ENCODE measurements at places on chromosomes 3 and 15. TPM values are rescaled to one million over a fixed set of nuclear protein-coding genes. Genes with fewer than 3 reads are reported as not detected.

DNA sequence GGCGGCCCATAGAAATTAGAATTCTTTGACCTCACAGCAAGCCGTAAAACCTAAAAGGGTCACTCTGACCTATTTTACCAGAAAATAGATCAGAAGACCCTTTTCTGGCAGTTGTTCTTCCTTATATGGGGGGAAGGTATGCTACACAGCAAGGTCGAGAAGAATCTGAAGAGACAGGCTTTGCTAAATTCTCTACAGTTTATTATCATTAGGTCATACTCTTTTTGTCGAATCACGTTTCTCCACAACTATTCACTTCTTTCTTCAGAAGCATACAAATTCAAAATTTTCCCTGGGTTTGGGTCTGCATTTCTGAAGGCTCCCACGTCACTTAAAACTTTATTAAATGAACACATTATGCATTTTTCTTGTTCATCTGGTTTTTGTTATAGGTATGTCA, 229.5 kb upstream of the GRM7 start:
- no peak for DNase-seq

DNA sequence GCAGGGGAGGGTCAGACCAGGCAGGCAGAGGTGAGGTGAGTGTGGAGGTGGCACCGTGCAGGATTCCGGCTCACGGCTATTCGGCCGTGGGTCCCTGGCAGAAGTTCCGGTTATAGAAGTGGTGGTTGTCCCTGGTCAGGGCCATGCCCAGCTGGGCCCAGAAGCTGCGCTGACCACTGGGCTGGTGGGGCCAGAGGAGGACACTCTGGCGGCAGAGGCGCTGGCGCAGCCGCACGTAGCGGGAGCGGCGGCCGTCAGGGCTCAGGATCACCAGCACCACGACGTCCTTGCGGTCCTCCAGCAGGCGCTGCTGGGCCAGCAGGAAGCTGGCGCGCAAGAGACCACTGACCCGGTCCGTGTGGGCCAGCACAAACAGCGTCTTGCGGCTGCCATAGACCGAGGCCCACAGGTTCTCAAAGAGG, 4.3 kb downstream of the TLR9 start:
- DNase-seq = no peak

- no peak for DNase-seq
Measured at GRCh38 chr3:180624714-180625113, 22.8 kb downstream of the TTC14 start.

DNA sequence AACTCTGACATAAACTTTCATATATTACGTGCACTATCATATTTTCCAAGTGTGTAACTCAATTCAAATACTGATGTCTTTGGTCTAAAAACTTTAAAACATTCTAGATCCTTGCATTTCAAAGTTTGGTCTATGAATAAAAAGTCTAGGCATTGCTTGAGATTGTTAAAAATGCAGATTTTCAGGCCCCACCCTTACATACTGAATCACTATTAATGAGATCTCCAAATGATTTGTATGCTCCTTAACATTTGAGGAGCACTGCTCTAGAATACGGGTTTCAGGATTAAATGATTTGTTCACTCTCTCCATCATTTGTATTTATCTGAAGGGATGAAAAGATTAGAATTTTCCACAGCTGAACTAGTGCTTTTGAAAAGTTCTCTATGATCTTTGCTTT, 202.9 kb downstream of the KBTBD8 start:
- no peak for DNase-seq

DNA sequence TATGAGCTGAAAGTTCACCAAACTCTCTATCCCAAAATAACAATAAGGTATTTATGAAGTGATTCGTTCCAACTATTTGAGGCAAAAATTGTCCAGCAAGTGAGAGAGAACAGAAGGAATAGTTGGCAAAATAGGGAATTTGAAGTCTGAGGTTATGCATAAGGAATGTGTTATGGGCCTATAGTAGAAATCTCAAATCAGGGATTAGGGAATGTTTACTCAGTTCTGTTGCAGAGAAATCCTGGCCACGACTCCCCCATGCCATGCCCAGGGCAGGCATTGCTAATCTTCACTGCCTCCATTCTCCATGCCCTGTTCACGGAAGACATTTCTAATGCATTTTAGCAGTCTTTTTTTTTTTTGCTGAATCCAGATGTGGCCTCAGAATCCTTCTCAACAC, 58.6 kb downstream of the FLNB start:
- DNase-seq = no peak

DNA sequence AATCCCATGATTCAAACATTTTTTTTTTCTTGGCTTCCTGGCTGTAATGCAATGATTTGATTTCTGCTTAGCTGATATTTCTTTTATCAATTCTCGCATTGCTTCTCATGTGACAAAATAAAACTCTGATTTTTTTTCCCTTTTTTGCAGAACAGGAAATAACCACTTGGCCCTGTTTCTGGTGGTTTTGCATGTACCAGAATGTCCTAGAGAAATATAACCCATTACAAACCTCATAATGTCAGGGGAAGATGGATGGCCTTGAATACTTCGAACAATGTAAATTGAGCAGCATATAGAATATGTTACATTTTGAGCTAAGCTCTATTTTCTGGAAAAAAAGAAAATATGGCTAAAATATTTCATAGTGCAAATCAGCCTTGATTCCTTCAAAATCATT, 275.6 kb downstream of the RAP2B start:
- DNase-seq = no peak

- DNase-seq = no peak
Measured at GRCh38 chr15:75840659-75841058, 2.6 kb upstream of the UBE2Q2 start.

GRCh38 chr3:117408811-117409210, 699.2 kb downstream of the TUSC7 start:
- no peak for DNase-seq

- no peak for DNase-seq
Measured at GRCh38 chr3:141430316-141430715, 56.5 kb upstream of the RASA2 start.

- no peak for DNase-seq
Measured at GRCh38 chr3:9278498-9278897, 29.1 kb upstream of the SRGAP3 start.

GRCh38 chr3:161274691-161275298, 53.7 kb downstream of the NMD3 start:
- no peak for DNase-seq

DNA sequence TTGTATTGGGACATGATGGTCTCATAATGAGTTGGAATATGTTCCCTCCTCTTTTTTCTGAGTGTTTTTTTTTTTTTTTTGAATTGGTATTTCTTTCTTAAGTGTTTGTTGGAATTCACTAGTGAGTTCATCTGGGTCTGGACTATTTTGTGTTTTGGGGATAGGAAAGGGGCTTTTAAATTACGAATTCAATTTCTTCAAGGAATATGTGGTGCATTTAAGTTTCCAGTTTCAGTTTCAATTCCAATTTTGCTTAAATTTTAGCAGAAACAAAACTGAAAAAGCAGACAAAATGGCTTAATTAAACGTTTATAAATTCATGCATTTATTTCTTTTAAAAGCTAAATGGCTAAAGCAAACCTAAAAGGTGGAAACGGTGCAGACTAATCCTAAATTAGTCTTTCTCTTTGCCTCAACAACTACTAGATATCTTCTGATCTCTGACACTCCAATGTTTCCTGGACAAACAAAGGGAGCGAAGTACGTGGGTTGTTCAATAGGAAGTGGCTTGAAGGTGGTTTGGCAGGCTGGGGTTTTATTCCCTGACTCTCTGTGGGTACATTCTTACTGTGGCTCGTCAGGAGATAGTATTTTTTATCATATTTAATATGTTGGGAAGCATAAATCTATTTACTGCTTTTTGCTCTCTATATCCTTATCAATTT, 50.0 kb upstream of the CORO2B start:
- DNase-seq = no peak

GRCh38 chr15:69996321-69997160, 101.2 kb downstream of the TLE3 start:
- no peak for DNase-seq

GRCh38 chr3:52693071-52693470, 7.2 kb downstream of the GNL3 start:
- no peak for DNase-seq

DNA sequence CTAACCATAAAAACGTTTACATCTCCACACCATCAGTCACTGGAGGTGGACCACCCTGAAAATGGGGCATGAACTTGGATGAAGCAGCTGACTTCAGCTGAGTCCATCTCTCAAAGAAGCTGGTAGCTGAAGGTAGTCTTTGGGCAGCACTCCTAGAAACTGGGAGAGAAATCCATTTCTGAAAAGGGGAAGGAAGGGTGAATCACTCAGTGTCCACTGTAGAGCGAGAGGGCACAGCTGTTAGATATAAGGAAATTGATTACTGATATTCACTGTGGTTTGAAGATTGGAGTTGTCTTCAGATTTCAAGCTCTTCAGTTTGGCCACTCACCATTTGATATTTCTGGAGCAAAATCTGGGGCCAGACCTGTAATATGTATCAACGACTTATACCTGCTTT, 499.0 kb upstream of the UBE2E2 start:
- no peak for DNase-seq

CD276 gene
- total RNA-seq = 67.6 TPM

ANKRD63 gene
- not detected for total RNA-seq

TNFAIP8L3 gene
- 33.3 TPM for total RNA-seq

GP5 gene
- total RNA-seq = not detected

TIMP4 gene
- 73.9 TPM for total RNA-seq

NPAP1 gene
- not detected for total RNA-seq

SNTN gene
- not detected for total RNA-seq

CPB1 gene
- total RNA-seq = 3.5 TPM

ULK3 gene
- 34.9 TPM for total RNA-seq

SLC27A2 gene
- 2.2 TPM for total RNA-seq
